ENCODE measurements at places on chromosomes 1 and 21. TPM values are rescaled to one million over a fixed set of nuclear protein-coding genes. Genes with fewer than 3 reads are reported as not detected.

DYNLT4 gene
- total RNA-seq = 0.49 TPM

OR14K1 gene
- not detected for total RNA-seq

LMX1A gene
- not detected for total RNA-seq

UTP11 gene
- total RNA-seq = 45.5 TPM

ZFP69B gene
- 5.9 TPM for total RNA-seq

AJAP1 gene
- total RNA-seq = not detected

C8A gene
- total RNA-seq = not detected

SFT2D2 gene
- 86.4 TPM for total RNA-seq

SDF4 gene
- total RNA-seq = 161 TPM

CRB1 gene
- total RNA-seq = not detected

CD1B gene
- total RNA-seq = not detected

SIM2 gene
- total RNA-seq = 0.22 TPM

TMIGD3 gene
- total RNA-seq = not detected

NR0B2 gene
- total RNA-seq = not detected

RC3H1 gene
- 37.9 TPM for total RNA-seq

S100A14 gene
- total RNA-seq = not detected

CD160 gene
- 0.17 TPM for total RNA-seq

RPE65 gene
- total RNA-seq = not detected

ANGPTL3 gene
- total RNA-seq = not detected

ESRRG gene
- total RNA-seq = not detected

ACTN2 gene
- not detected for total RNA-seq

FAM72D gene
- 5.1 TPM for total RNA-seq

SH2D5 gene
- total RNA-seq = 0.32 TPM

LAMC2 gene
- total RNA-seq = 2.1 TPM

HEYL gene
- not detected for total RNA-seq

HCN3 gene
- total RNA-seq = 2.3 TPM
